IMR-90 (cell line): ENCODE measurements at places on chromosomes 2 and 18.

DNA sequence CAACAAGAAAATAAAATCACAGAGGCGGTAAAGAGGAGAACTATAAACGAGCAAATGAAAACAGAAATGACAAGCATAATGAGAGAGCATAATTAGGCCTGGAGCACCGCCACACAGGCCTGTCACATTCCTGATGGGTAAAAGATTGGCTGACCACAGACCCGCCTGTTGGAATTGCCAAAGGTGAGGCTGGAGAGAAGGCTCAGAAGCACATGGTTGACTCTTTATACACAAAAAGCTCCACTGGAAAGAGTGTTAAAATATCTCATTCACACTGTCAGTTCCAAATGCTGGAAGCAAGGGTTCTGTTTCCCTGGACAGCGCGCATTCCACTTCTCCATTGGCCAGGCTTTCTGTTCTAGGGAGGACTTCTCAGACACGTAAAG lies 5.9 kb upstream of the LGALSL start:
- no peaks in the 10 kb centered on the region for H3K4me1 ChIP-seq
- no peak overlapping the region for H3K4me3 ChIP-seq
- peaks cover 20% of the 10 kb centered on the region for H3K27me3 ChIP-seq
- DNase-seq = no peak
- no peaks in the 10 kb centered on the region for H3K36me3 ChIP-seq

DNA sequence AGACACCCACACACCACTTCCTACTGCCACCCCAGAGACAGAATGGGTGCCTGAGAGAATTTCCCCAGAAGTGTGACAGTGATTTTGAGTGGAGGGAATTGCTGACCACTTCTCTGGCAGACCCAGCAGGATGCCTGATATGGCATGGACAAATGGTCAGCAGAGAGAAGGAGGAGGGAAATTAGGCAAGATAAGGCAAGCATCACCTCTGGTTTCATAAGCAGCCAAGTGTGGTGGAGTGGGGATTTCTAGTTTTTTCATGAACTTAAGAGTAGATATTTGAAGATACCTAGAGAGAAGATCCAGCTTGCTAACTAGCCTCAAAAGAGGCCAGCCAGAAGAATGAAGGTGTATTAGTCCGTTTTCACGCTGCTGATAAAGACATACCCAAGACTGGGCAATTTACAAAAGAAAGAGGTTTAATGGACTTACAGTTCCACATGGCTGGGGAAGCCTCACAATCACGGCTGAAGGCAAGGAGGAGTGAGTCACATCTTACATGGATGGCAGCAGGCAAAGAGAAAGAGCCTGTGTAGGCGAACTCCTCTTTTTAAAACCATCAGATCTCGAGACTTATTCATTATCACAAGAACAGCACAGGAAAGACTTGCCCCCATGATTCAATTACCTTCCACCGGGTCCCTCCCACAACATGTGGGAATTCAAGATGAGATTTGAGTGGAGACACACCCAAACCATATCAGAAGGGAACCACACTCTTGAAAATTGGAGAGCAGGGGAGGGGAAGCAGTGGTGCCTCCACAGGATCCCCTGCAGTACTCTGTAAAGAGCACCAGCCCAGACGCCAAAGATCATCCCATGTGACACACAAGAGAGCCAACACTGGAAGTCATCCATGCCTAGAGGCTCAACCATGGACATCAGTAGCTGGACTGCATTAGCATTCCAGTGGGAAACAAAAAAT lies 64.2 kb downstream of the RBM43 start:
- no peak for DNase-seq
- H3K27ac ChIP-seq = no peak overlapping the region
- H3K36me3 ChIP-seq = no peaks in the 10 kb centered on the region
- no peaks in the 10 kb centered on the region for H3K4me1 ChIP-seq

DNA sequence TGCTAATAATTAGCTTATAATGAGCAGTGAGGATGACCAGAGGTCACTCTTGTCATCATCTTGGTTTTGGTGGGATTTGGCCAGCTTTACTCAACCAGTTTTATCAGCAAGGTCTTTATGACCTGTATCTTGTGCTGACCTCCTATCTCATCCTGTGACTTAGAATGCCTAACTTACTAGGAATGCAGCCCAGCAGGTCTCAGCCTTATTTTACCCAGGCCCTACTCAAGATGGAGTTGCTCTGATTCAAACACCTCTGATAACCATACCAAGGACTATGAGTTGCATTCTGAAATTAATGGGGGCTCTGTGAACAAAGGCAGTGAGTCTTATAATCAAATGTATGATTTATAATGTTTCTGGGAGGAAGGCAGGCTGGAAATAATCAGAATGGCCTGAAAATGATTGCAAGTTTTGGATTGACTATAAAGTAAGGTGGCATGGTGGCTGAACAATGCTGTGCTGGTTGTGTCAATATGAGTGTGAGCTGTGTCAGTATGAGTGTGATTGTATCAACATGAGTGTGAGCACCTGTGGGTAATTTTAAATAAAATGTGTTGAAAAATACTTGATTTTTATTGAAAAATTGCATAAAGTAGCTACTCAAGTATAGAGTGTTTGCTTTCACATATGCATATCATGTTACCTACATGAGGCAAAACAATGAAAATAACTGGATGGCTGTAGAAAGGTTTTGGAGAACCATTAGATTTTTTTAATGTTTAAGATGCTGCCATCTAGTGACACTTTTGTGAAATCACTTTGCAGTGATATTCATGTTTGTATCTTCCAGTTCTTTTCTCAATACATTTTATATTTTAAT lies 103.0 kb downstream of the KYNU start:
- H3K4me3 ChIP-seq = no peak overlapping the region
- H3K27ac ChIP-seq = no peak overlapping the region
- H3K36me3 ChIP-seq = no peaks in the 10 kb centered on the region
- peak; percentile 75 for DNase-seq

DNA sequence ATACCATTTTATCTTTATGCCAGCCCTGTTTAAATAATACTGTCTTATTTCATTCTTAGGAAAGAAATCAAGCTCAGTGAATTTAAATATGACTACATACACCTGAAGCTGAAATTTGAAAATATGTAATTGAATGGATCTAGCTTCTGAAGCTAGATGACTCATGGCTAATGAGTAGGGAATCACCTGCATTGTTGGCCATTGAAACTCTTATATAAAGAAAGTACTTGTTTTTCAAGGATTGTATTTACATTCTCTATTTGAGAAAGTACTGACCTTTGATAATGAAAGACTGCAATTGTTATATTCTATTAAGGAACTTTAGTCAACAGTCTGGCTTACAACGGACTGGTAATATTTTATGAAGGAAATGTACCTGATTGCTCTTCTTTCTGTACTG lies 346.7 kb upstream of the LRATD1 start:
- no peak overlapping the region for H3K4me3 ChIP-seq
- H3K4me1 ChIP-seq = no peaks in the 10 kb centered on the region
- no peaks in the 10 kb centered on the region for H3K27me3 ChIP-seq
- H3K36me3 ChIP-seq = no peaks in the 10 kb centered on the region
- DNase-seq = no peak
- no peak overlapping the region for H3K27ac ChIP-seq

DNA sequence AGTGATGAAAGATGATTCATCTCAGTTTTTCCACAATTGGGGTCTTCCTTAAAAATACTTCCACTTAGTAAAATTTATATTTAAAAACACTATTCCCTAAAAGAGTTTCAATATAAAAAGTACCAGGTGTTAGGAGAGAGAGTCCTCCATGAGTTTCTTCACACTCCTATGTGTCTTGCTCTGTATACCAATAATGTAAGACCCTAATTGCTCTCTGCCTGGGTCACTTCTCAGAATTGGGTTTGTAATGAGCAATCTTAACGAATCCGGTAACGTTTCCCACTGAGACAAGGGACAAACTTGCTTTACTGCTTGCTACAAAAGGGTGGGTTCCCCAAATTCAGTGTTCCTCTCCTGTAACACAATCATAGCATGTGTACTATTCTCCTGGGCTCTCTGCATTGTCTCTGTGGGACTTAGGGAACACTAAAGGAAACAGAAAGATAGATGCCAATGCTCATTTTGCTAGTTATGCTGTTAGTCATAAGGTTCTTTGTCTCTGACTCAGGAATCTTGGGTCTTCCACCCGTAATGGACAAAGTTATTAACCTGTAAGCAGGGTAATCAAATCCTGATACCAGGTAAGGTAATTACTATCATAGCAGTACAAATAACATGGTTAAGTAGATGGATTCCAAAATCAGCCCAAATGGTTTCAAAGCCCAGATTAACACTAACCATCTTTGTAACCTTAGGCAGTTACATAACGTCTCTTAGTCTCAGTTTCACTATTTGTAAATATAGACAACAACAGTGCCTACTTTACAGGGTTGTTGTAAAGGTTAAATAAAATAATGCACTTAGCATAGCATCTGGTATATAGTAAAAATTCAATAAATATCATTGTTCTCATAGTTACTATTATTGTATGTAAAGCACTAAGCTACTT lies 46.3 kb downstream of the ITSN2 start:
- DNase-seq = peak; percentile 51
- H3K27me3 ChIP-seq = no peaks in the 10 kb centered on the region
- H3K36me3 ChIP-seq = peaks cover 4% of the 10 kb centered on the region
- H3K4me1 ChIP-seq = no peaks in the 10 kb centered on the region; the same call in 1 of the 2 replicates

DNA sequence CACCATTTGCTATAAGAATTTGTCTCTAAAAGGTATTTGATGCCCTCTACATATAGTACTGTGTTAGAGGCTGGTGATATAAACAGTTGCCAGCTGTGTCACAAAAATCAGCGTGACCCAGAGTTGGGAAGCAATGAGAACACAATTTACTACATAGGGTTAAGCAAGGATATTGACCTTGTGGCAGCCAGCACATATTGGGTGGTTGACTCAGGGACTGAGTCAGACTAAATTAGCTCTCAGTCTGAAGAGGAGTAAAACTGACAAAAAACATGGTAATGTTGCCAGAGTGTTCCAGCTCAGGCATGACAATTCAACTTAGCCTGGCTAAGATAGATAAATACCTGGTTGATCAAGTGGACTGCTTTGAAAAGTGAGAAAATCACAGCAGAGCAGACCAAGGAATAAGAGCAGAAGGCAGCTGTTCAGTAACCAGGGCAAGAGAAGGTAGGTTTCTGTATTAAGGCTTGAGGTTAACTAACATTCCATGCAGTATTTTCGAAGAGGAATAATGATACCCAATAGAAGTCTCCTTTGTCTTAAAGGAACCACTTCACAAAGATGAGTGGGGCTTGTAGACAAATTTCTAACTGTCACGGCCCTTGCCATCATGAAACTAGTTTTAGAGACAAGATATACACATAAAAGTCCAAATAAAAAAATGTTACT lies 108.2 kb upstream of the ERBB4 start:
- no peaks in the 10 kb centered on the region; the same call in 1 of the 2 replicates for H3K4me1 ChIP-seq
- no peak overlapping the region for H3K4me3 ChIP-seq
- H3K27me3 ChIP-seq = 0 out of 2 replicates have a peak, but pooled peaks cover 2% of the 10 kb centered on the region
- H3K27ac ChIP-seq = no peak overlapping the region

GRCh38 chr2:171824086-171824485 lies 70.0 kb downstream of the SLC25A12 start:
- DNase-seq = peak; percentile 54
- no peaks in the 10 kb centered on the region for H3K4me1 ChIP-seq
- peaks cover 4% of the 10 kb centered on the region; the same call in 1 of the 2 replicates for H3K36me3 ChIP-seq
- H3K27ac ChIP-seq = no peak overlapping the region
- H3K27me3 ChIP-seq = no peaks in the 10 kb centered on the region

GRCh38 chr2:26617588-26618083 lies 23.5 kb downstream of the CIB4 start:
- H3K27me3 ChIP-seq = peaks cover 80% of the 10 kb centered on the region
- no peak for DNase-seq
- H3K4me3 ChIP-seq = no peak overlapping the region
- H3K27ac ChIP-seq = no peak overlapping the region
- H3K36me3 ChIP-seq = no peaks in the 10 kb centered on the region

DNA sequence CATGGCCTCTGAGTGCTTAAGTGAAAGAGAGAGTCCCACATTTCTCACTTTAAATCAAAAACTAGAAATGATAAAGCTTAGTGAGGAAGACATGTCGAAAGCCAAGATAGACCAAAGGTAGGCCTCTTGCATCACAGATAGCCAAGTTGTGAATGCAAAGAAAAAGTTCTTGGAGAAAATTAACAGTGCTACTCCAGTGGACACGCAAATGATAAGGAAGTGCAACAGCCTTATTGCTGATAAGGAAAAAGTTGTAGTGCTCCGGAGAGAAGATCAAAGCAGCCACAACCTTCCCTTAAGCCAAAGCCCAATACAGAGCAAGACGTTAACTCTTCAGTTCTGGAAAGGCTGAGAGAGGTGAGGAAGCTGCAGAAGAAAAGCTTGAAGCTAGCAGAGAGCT lies 32.1 kb downstream of the PSMD1 start:
- H3K27ac ChIP-seq = no peak overlapping the region
- peaks cover 40% of the 10 kb centered on the region for H3K36me3 ChIP-seq
- H3K4me1 ChIP-seq = no peaks in the 10 kb centered on the region
- H3K4me3 ChIP-seq = no peak overlapping the region
- no peak for DNase-seq

DNA sequence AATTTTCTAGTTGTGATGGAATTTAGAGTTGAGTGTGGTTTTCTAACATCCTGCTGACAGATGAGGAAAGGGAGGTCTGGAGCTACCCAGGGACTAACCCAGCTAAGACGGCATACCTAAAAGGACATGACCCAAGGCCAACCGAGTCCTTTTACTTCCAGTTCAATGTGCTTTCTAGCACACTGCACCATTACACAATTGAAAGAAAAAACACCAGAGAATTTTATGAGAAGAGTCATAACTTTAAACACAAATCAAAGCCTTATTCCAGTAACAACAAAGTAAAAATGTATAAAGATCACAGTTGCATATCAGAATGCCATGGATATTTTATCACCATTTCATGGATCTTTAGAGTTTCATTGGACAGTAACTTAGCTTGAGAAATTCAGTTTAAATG lies 480.3 kb downstream of the MEIS1 start:
- no peaks in the 10 kb centered on the region for H3K36me3 ChIP-seq
- no peaks in the 10 kb centered on the region for H3K27me3 ChIP-seq
- peaks cover 6% of the 10 kb centered on the region for H3K4me1 ChIP-seq
- peak; percentile 20 for DNase-seq
- H3K27ac ChIP-seq = no peak overlapping the region

- H3K4me1 ChIP-seq = peaks cover 16% of the 10 kb centered on the region
- peak; percentile 89 for DNase-seq
- no peaks in the 10 kb centered on the region for H3K36me3 ChIP-seq
- H3K27me3 ChIP-seq = no peaks in the 10 kb centered on the region
Observed at GRCh38 chr2:235618039-235618438, 124.2 kb downstream of the AGAP1 start.

DNA sequence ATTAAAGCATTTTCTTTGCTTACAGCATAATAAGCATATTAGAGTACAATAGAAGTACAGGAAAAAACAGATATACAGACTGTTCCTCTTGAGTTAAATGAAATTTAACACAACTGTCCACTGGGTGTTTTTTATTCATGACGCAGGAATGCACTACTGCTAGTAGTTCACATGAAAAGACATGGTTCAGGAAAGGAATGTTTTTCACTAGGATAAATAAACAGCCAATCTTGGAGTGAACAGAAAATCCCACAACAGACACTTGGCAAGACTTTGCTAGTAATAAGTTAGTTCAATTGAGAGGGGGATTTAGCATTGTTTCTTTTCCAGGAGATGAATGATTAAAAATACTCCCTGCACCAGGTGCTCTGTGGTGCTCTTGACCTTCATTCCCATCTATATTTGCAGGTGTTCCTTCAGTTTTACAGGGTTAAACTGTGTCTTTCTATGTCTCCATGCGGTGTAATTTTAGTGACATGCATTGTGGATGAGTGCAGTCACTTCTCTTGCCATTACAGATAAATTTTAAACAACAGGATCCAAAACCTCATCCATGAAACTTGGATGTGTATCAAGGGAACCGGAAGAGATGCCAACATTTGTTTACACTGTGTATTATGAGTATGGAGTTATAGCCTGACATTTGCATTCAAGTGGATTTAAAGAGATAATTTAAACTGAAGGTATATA lies 796.6 kb downstream of the DSC3 start:
- no peak overlapping the region for H3K4me3 ChIP-seq
- H3K4me1 ChIP-seq = no peaks in the 10 kb centered on the region
- H3K27ac ChIP-seq = no peak overlapping the region
